Stimulated activated naive B cell treated with anti-CD40 and anti-IgM and Interleukin-4, amounts not matched to agents 10 μg/mL and 1 μg/mL and 100 μg/mL, for 72 hours (primary cell): ENCODE measurements at places on chromosomes 7 and 10.

- no peak for DNase-seq
Observed at GRCh38 chr10:45454262-45454661, 80.2 kb downstream of the ALOX5 start.

DNA sequence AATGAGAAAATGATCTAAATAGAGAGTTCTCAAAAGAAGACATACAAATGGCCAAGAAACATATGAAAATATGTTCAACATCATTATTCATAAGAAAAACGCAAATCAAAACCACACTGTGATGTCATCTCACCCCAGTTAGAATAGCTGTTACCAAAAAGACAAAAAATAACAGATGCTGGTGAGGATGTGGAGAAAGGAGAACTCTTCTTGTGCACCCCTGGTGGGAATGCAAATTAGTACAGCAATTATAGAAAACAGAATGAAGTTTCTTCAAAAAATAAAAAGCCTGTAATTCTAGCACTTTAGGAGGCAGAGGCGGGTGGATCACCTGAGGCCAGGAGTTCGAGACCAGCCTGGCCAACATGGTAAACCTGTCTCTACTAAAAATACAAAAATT, 199.3 kb downstream of the PARD3 start:
- DNase-seq = no peak

DNA sequence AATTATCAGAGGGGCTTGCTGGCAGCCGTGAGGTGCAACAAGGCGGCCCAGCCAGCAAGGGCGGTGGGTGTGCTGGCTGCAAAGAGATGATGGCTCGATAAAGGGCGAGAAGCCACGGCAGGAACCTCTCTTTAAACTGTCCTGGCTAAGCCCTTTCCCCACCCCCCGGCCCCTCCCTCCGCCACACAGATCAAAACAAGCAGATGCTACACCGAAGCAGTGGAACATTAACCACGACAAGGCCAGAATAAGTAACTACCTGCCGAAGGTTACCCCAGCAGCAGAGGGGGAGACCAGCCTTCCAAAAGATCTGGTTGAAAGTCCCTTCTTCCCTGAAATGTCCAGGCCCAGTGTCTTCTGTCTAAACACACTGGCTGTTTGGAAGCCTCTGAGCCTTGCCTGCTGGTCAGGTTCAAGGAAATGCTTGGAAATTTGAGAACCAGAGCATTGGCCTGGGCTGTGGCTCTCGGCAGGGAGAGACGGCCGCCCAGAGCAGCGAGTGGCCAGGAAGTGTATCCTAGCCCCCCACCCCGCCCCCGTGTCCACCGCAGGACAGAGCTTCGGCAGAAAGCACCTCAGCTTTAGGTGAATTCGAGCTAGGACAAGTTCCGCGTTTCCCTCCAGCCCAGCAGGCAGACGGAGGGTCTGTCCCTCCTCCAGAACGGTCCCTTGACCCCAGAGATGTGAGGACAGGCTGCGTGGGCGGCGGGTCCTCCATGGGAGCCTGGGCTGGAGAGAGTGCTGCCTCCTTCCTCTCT, 2.1 kb downstream of the FAM20C start:
- no peak for DNase-seq

GRCh38 chr7:51025668-51026067, 243.0 kb upstream of the GRB10 start:
- DNase-seq = no peak

- DNase-seq = no peak
Observed at GRCh38 chr7:87797395-87797794, 78.8 kb downstream of the SLC25A40 start.

DNA sequence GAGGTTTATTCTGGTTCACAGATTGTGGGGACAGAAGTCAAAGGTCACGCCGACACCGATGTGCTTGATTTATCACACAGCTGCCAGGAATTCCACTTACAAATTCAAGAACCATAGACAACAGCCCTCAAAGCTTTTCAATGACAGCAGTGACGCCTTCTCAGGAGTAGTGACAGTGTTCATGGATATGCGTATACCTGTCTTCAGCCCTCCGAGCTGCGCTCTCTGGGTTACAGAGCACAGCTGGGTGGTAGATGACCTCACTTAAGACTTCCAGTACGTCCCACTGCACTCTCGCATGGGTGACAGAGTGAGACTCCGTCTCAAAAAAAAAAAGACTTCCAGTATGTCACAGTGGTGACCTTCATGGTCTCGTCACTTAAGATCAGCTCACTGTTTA, 108.5 kb downstream of the TCERG1L start:
- DNase-seq = no peak

DNA sequence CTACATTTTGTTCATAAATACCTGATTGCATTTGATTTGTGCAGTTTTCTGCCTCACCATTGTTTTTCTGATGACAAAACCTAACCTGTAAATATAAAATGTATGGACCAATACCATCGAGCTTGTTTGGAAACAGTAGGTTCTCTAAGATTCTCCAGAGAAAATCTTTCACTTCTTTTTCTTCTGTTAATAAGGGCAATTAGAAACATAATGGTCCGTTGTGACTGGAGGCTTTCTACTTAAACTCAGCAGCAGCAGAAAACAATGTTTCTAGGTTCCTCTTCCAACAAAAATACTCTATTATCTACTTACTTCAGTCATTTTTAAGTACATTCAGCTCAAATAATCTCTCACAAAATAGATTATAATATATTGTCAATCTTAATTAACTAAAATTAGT, 601.5 kb downstream of the PHTF2 start:
- DNase-seq = no peak

- DNase-seq = no peak
Observed at GRCh38 chr7:131525820-131526219, 30.6 kb downstream of the PODXL start.

DNA sequence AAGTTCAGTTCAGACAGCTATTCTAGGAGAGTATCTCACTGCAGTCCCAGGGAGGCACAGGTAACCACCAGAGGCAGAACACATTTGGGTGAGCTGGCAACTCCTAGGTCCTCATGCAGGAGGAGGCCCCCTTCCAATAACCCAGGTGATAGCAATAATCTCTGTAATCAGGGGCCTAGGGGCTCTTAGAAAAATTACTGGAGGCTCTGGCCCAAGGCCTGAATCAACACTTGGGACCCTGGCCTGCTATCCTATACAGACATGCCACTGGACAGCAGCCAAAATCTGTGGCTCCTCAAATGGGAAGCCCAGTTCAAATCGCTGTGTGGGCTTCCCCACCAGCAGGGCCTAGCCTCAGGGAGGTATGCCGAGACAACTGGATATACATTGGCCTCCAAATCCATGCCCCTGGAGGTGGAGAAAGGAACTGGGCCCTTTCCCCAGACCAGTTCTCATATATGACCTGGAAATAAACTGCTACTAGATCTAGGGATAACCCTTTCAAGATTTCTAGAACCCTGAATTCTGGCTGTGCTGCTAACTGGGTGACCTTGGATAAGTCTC, 1.6 kb downstream of the AVPI1 start:
- no peak for DNase-seq

- DNase-seq = peak; percentile 71
Observed at GRCh38 chr10:71985542-71986250, 21.5 kb downstream of the CHST3 start.

- DNase-seq = no peak
Observed at GRCh38 chr7:128841921-128842673, 11.9 kb downstream of the FLNC start.

DNA sequence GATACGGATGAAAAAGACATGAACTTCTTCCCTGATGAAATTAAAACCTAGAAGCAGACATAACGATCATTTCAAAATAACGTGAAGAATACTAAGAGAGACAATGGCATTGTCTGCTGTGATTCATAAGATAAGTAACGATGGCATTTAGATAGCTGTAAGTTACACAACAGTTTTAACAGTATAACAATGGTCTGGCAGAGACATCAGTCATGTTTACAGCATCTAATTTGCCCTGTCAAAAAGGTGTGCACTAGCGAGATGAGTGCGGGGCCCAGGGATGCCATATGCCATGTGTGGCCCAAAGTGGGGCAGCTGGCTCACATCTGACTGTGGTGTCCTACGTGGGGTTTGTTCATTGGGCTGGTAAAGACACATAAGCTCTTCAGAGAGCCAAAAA, 55.7 kb upstream of the RHEB start:
- DNase-seq = no peak

DNA sequence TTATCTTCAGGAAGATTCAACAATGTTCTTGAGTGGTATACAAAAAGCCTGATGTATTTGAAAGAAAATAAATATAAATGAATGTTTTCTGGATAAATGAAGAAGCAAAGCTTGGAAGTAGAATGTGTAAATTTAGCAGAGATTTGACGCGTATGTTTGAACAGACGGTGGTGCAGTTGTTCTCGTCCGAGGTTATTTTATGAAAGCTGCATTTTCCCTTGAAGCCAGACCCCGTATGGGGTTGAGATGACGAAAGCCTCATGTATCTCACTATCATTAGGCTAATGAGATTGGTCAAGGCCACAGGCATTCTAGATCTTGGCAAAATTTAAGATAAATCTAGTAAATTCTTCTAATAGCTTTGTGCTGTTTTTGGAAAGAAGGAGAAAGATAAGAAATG, 195.2 kb downstream of the NXPH1 start:
- no peak for DNase-seq

DNA sequence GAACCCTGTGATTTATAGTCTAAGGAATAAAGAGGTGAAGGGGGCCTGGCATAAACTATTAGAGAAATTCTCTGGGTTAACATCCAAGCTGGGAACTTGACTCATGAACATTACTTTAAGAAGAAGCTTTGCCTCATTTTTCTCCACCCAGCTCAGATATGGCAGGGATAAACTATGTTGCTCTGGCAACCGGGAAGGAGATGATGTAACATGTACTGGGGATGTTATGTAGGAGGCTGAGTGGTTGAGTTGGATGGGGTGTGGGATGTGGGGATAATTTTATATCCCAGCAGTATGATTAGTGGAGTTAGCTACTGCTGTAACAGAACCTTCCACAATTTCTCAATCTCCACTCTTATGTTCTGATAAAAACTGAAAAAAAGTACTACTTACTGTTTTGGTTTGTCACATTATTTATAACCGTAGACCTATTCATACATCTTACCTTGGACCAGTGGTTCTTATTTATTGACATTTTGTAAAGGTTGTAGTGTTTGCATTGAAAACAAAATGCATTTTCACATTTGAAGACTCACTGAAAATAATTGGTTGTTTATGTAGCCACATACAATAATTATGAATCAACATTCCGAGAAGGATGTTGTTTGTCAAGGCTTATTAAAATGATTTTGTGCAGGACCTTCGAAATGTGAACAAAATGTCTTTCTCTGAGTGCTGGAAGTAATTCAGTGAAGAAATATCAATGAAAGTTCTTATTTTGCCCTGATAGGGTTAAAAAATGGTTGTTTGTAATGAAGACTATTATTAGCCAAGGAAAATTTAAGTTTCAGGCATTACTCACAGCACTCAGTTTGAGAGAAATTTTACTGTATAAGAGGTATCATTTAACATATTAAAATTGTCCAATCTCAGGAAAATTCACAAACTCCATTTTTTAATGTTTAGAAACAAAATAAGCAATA, 1.3 kb downstream of the OR2F2 start:
- no peak for DNase-seq

GRCh38 chr7:132131196-132131595, 445.1 kb downstream of the PLXNA4 start:
- no peak for DNase-seq

DNA sequence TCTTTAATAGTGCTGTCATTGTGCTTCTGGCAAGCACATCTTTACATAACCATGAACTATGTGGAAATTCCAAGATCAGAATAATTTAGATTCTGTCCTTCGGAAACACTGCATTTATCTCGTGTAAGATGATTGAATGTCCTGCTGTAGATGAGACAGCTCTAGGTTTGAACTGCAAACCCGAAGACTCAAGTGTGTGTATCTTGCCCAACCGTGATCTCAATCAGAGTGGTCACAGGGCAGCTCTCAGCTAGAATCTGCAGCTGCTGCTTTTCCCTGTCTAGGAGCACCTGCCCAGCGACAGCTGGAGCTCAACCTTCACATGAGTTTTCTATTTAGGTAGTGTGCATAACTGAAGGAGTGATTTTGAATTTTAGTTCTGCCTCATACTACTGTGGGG, 17.5 kb upstream of the KIF20B start:
- DNase-seq = no peak

DNA sequence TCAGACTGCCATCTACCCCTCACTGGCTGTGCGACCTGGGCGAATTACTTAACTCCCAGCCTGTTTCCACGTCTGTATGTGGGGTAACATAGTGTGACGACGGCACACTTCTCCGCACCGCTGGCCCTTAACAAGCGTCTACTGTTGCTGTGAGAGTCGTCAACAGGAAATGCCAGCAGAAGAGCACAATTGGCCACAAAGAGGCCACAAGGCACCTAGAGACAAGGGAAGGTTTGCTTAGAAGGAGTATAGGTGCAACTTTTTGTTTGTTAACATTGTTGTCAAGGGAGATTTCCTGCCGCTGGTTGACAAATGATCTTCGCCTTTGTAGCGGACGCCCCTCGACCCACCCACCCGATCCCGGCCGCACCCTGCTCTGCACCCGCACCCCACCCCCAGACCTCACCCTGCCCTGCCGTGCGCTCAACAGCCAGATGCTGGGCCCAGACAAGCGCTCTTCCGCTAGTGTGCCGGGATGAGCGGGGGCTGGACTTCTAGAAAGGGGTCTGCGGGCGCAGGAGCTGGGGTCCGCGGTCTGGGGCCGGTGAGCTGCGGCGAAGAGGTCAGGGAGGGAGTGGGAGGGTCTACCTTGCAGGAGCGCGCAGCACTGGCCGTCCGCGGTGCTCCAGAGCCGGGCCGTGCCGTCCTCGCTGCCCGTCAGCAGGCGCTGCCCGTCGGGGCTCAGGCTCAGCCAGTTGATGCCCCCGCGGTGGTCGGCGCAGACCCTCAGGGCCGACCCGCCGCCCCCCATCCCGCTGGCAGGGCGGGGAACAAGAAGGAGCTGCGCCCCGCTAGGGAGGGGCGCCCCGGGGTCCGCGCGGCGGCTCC, 785 bp downstream of the WDR86 start:
- DNase-seq = no peak

GRCh38 chr10:101123085-101123814, 7.8 kb upstream of the TLX1 start:
- DNase-seq = no peak

DNA sequence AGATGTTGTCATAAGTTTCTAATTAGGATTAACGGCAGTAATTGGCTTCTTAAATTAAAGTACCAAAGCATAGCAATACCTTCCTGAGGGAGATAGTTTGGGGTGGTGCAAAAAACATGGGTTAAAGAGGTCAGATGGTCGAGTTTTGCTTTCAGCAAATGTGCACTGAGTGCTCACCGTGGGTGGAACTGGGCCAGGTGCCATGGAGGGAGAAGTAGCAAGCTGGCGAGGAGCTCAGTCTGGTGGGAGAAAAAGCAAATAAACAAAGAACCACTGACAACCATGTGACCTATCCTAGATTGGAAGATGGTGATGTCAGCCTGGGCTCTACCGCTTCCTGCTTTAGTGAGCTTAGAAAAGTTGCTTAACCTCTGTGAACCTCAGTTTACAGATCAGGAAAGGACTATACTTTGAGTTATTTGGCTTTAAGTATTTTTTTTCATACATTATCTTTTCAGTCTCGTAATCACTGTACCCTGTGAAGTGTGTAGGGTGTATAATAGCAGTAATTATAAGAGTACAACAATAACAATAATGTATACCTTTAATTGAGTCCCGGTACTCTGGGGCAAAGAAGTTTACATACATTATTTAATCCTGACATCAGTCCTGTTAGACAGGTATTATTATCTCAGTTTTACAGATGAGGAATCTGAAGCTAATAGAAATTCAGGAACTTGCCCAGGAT, 69.0 kb upstream of the PDCD4 start:
- DNase-seq = peak; percentile 9
